CD4-positive, alpha-beta T cell treated with Interleukin-17A for 1 hour (primary cell): ENCODE measurements at places on chromosomes 1 and 21.

- DNase-seq = no peak
Measured at GRCh38 chr1:76335882-76336281, 261.3 kb downstream of the ST6GALNAC3 start.

- DNase-seq = peak; percentile 31
Measured at GRCh38 chr1:155083865-155084721, 5.5 kb downstream of the EFNA3 start.

GRCh38 chr1:61287014-61287413, 204.7 kb downstream of the NFIA start:
- DNase-seq = no peak

- no peak for DNase-seq
Measured at GRCh38 chr21:38140207-38140903, 116.4 kb upstream of the KCNJ15 start.

- DNase-seq = no peak
Measured at GRCh38 chr1:182485861-182486260, 35.9 kb downstream of the RGSL1 start.

DNA sequence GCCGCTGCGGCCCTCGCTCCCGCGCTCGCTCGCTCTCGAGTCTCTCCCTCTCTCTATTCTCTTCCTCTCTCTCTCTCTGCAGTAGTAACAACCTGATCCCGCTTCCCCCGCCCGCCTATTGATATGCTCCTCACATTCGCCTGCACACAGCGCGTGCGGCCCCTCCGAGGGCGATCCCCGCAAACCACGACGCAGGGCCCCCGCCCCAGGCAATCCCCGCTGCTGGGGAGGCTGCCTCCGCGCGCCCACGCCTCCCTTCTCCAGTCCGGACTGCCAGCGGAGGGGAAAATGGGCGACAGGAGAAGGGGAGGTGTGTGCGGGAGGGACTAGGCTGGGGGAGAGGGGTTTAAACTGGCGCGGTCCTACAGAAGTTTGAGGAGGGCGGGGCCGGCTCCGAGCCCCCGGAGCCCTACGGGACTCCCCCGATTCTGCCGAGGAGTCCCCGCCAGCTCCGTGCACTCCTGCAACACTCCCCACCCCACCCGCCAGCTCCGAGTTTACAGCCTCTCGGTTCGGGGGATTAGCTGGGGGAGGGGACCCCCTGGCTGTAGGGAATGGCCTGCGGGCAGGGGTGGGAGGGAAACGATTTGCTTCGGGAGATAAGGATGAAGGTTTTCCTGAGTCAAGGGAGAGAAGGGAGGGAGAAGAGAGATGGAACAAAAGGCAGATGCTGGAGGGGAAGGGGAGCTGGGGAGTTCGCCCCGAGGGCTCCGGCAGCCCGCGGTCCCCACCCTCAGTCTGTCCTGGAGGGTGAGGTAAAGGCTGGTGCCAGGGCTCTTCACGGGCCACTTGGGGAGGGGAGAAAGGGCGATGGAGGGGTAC, 66.6 kb downstream of the SYT2 start:
- peak; percentile 18 for DNase-seq

DNA sequence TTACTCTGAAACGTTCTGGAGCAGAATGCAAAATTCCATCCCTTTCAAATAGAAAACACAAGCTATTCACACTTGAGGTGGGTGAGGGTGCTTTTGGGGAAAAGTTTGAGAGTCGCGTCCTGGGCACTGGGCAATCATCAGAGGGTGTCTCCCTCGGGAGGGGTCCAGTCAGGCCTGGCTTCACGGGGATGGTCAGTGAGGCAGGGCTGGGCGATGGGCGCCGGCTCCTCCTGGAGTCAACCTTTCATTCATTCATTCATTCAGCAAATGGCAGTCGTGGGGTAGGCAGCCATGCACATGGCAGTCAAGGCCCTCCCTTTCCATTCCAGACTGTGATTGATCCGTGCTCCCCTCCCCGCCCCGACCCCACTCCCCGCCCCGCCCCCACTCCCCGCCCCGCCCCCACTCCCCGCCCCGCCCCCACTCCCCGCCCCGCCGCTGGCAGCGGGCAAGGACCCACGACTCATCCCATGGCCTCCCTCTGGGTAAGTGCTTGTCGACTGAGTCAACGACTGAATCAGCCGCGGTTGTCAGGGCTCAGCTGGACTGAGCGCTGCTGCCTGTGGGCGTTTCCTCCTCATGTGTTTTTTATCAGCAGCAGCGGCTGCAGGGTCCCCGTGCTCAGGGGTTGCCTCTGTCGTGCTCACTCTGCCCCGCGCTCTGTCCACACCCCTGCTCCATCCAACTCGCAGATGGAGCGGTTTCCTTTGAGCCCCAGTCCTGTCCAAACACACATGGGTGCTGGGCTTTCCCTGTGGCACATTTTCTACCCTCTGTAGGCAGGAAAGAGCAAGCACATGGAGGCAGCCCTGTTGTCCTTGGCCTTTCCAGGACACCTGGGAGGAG, 12.5 kb upstream of the SPSB1 start:
- no peak for DNase-seq

DNA sequence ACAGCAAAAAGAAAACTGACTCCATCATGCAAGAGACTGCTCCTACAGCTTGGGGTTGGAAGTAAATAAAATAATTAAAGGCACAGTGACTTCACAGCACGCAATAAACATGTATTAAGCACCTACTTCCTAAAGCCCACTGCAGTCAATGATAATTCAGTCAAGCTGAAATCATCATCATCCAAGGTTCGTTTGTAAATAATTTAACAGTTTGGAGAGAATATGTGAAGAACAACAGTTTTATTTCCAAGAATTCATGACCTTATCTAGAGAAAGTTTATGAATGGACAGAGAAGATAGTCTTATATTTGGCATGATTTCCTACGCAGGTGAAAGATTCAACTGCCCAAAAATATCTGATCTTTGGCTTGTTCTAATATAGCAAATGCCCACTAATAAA, 86.8 kb downstream of the SMYD3 start:
- DNase-seq = no peak

DNA sequence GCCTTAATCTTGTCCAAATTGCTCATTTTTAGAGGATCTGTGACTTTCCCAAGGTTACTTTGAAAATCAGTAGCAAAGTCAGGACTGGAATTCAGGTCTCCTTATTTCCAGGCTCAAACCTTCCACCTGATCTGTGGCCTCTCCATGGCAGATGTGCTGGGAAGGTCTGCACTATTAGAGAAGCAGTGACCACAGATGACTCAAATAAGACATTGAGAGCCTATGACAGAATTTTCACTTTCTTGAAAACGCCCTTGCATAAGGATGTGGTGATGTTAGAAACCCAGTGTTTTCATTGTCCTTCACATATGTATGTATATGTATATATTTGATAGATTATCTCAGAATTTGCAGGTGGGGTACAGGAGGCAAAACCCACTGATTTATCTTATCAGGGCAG, 45.3 kb downstream of the TTC39A start:
- no peak for DNase-seq

DNA sequence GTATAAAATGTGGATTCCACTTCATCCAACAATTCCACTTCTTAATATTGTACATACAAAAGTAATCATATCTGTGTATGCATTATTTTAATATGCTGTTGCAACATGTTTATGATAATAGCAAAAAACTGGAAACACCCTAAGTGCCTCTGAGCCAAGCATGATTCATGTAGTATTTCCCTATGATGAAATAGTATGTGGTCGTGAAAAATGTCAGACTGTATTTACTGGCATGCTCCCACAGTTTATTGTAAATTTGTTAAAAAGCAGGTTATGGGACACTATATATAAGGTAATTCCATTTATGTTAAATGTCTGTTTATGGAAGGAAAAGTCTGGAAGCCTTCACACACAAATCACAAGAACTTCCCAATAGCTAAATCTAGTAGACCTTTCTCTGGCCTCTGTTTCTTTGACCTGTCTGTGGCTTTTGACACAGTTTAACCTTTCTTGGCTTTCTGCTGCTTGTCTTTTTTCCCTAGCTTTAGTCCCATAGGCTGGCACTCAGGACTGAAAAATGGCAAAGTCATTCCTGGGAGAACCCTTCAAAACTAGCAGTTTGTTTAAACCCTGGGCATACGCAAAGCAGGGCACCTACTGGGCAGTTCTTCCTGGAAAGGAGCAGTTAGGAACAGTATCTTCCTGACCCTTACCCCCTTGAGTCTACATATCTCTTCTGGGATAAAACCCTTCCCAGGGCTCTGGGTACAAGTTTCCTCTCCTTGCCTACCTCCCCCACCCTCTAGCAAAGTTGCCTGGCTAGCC, 65.4 kb upstream of the ARTN start:
- no peak for DNase-seq

DNA sequence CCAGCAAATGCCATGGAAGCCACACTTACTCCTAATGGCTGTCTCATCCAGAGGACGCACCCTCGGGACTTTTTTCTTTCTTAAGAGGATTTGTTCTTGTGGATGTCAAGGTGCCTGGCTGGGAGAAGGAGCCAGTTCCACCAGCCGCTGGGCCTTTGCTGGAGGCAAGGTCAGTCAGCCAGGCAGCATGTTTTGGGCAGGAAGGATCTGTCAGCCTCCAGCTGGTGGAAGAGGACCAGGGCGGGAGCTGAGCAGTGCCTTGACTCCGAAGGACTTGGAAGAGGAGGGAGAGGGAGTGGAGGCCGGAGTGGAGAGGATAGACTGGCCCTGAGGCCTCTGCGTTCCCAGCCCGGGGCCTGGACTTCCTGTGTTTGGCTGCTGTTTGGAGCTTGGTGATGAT, 5.7 kb downstream of the IGSF5 start:
- no peak for DNase-seq

DNA sequence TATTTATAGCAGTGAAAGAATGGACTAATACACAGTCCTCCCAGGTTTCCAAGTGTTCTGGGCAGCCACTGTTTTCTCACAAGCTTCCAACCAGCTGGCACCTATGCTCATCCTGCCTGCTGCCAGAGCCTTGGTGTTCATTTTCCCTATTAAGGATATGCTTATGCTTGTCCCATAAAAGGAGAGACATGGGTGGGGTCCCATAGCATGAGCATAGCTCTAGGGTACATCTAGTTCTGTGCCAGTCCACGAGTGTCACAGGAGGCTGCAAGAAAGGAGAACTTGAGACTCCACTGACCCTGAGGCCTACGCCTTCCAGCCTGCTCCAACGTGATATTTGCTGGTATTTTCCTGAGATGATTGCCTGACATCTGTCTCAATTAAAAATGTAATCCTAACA, 192.4 kb upstream of the PTGFR start:
- DNase-seq = no peak

DNA sequence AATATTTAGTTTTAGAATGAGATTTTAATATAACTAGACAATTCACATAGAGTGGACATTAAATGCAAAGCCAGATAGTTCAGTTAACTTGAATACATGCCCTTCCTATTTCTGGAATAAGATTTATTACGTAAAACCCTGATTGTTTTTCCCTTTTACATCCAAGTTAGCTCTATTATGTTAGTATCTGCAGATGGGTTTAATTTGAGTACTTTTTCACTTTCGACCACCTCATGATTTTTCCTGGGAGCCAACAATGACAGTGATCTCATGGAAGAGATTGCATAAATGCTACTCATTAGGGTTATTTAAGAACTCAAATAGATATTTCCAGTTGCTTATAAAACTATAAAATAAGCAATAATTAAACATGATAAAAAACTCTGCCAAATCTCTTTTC, 199.4 kb upstream of the PTGFR start:
- no peak for DNase-seq

DNA sequence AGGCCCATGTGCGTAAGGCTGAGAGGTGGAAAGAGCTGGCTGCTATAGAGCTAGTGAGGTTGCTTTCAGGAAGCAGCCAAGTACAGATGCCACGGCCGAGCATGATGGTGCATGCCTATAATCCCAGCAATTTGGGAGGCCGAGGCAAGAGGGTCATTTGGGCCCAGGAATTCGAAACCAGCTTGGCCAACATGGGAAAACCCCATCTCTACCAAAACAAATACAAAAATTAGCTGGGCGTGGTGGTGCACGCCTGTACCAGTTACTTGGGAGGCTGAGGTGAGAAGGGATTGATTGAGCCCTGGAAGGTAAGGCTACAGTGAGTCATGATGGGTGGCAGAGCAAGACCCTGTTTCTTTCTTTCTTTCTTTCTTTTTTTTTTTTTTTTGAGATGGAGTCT, 2.7 kb downstream of the CCDC24 start:
- DNase-seq = no peak

DNA sequence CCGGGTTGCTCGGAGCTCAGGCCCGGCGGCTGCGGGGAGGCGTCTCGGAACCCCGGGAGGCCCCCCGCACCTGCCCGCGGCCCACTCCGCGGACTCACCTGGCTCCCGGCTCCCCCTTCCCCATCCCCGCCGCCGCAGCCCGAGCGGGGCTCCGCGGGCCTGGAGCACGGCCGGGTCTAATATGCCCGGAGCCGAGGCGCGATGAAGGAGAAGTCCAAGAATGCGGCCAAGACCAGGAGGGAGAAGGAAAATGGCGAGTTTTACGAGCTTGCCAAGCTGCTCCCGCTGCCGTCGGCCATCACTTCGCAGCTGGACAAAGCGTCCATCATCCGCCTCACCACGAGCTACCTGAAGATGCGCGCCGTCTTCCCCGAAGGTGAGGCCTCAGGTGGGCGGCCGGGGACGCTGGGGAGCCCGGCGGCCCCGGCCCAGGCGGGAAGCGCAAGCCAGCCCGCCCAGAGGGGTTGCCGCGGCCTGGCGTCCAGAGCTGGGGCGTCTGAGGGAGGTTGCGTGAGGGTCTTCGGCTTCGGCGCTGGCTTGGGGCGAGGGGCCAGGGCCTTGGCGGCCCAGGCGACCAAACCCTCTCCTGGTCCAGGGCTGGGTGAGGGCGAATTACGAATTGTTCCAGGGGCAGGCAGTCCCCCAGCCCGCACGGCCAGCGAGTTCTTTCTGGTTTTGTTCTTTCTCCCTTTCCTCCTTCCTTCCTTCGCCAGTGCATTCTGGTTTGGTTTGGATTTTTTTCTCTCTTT, 805 bp downstream of the SIM2 start:
- no peak for DNase-seq

DNA sequence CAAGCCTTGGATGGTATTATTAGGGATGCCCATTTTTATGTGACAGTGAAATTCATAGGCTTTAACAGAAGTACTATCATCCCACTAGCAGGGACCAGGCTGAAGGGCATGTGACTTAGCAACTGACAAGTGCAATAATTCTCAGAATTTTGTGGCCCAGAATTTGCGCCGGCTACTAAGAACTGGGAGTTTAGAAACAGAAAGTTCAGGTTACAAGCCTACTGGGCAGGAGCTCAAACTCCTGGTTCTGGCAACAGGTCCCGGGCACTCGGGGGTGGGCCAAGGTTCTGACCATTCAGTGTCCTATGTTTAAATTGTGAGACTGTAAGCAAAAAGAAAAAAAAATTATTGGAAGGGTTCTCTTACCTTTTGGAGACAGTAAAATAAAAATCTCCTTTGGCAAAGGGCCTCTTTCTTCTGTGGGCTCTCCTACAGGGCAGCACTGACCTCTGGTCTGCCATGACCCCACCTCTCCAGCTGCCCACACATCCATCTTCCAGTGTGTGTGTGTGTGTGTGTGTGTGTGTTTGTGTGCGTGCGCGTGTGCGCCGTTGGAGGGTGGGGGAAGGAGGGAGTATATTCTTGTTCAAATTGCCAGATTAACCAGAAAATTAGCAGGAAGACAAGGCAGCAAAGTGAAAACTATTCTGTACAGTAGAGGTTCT, 26.1 kb downstream of the IRF2BP2 start:
- no peak for DNase-seq

- DNase-seq = no peak
Measured at GRCh38 chr1:237705462-237705861, 185.3 kb downstream of the ZP4 start.
